Brain (organoid and tissue), 16 donors: ENCODE measurements at places on chromosomes 7 and 10. TPM values are rescaled to one million over a fixed set of nuclear protein-coding genes. Genes with fewer than 3 reads are reported as not detected.

- no peak for DNase-seq
Observed at GRCh38 chr10:104509981-104510380, 131.1 kb upstream of the SORCS3 start.

DNA sequence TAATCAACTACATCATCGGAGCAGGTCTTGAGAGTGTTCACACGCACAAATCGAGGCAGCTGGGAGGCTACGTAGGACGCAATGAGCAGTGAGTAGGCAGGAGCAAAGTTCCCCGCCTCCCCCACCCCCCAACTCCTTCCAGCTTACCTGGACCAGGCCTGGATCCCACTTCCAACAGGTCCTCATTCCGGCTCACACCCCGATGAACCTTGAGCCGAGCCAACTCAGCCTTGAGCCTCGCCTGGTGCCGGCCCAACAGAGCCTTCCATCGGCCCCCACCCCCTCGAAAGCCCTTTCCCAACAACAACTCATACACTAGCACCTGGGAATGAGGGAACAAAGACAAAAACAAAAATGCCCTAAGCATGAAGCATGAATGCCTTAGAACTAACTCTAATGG is 1.2 kb downstream of the NSUN5 start:
- DNase-seq = no peak

- DNase-seq = no peak
Observed at GRCh38 chr10:48500771-48501170, 104.1 kb downstream of the ARHGAP22 start.

- no peak for DNase-seq
Observed at GRCh38 chr7:157539521-157539920, 202.7 kb downstream of the DNAJB6 start.

GDF2 gene
- not detected for polyA plus RNA-seq

IL2RA gene
- 1.3 TPM for polyA plus RNA-seq

ACSM6 gene
- polyA plus RNA-seq = not detected
